ENCODE measurements at places on chromosomes 16 and 17.

- DNase-seq, result no peak
Observed at GRCh38 chr17:30981531-30982519, 11.0 kb downstream of the RNF135 start.

- DNase-seq, result peak; percentile 29
Observed at GRCh38 chr17:330993-331701, 21.5 kb downstream of the RPH3AL start.

DNA sequence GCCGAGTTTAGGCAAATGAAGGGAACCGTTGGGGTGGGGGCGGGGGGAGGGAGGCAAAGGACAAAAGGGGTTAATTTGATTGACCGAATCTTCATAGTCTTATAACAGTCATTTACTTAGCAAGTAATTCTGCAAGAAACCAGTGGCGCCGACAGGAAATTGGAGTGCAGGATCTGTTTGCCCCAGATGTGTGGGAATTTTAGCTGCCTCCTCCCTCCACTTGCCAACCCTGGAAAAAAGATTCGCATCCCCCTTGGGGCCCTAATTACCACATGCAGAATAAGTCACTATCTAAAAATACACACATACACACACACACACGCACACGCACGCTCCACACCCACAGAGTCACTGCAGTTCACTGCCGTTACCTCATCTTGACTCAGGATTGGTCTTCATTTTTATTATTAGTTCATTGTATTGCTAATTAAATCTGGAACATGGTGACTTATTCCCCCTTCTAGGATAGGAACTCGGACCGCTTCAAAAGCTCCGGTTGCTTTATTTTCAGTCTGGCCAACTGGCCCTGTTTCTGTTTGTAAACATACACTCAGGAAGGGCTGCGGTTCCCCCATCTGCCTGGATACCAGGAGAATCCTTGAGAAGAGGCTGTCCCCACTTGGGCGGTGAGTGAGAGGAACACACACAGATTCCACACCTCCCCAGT, 241.6 kb upstream of the SALL1 start:
- no peak for DNase-seq

GRCh38 chr17:4485676-4486646, 12.7 kb upstream of the SPNS2 start:
- DNase-seq, result peak; percentile 49

- DNase-seq, result no peak
Observed at GRCh38 chr17:15000661-15001060, 264.5 kb downstream of the PMP22 start.

GRCh38 chr17:2975469-2975958, 87.9 kb downstream of the OR1D5 start:
- no peak for DNase-seq

DNA sequence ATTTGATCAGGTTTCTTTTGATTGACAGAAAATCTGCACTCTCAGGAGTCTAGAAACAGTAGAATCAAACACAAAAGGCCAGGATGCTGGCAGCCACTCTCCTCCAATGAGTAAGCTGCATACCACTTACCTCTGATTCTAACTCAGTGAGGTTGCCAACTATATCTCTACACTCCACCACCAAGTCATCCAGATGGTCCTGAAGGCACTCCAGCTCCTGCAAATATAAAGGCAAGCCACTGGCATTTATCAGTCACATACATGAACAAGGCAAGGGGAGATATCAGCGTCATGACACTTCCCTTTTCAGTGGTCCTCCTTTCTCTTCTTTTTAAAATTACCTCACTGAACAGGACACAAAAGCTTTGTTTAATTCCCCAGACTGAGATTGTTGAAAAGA, 53.1 kb upstream of the CLEC18B start:
- DNase-seq, result no peak

- no peak for DNase-seq
Observed at GRCh38 chr16:4544473-4544872, 5.9 kb upstream of the CDIP1 start.

All from CD4-positive, alpha-beta T cell treated with Interleukin-10 for 1 hour (primary cell).